ENCODE measurements at places on chromosomes 1 and 21.
A peak's percentile ranks its signal among the peaks of the same experiment; 100 is the strongest.

DNA sequence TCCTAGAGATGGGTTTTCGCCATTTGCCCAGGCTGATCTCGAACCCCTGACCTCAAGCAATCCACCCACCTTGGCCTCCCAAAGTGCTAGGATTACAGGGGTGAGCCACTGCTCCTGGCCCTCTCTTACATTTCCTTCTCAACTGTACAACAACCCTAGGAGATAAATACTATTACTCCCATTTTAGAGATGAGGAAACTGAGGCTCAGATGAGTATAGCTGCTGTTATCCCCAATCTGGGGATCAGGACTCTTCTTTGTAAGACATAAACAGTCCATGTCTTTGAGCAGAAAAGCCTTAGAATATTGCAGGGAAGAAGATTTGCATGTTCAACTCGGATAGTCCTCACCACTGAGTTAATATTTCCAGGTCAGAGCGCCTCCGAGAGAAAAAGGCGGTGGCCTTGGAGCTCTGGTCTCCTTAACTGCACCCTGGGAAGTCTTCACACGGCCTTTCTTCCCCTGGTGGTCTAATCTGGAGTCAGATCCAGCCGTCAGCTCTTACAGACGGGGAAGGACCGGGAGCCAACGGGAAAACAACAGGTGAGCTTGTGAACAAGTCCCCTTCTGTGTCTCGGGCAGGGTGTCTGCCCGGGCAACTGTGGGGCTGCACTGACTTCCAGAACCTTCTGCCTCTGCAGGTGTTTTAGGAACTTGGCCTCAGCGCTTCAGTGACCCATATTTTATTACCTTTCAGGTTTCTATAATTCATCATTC, 5.9 kb upstream of the OLIG1 start:
- DNase-seq, result no peak

DNA sequence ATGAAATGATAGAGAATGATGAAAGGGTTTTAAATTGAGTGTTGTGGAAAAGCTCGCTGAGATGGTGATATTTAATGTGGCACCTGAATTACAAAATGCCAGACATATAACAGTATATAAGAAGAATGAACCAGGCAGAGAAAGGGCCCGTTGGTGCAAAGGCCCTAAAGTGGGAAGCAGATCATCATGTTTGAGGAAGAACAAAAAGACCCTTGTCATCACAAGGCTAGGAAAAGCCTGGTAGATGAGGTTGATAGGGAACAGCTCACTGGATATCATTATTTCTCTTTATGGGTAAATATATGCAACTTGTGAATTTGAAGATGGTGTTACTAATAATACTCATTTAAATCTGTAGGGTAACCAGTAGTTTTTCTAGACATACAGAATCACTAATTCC, 11.0 kb downstream of the RAP1A start:
- DNase-seq, result no peak

GRCh38 chr1:55775007-55775406, 559.8 kb upstream of the USP24 start:
- no peak for DNase-seq

- no peak for DNase-seq
Measured at GRCh38 chr1:197787056-197787455, 11.8 kb upstream of the DENND1B start.

- no peak for DNase-seq
Measured at GRCh38 chr1:89657886-89658285, 25.0 kb downstream of the LRRC8C start.

DNA sequence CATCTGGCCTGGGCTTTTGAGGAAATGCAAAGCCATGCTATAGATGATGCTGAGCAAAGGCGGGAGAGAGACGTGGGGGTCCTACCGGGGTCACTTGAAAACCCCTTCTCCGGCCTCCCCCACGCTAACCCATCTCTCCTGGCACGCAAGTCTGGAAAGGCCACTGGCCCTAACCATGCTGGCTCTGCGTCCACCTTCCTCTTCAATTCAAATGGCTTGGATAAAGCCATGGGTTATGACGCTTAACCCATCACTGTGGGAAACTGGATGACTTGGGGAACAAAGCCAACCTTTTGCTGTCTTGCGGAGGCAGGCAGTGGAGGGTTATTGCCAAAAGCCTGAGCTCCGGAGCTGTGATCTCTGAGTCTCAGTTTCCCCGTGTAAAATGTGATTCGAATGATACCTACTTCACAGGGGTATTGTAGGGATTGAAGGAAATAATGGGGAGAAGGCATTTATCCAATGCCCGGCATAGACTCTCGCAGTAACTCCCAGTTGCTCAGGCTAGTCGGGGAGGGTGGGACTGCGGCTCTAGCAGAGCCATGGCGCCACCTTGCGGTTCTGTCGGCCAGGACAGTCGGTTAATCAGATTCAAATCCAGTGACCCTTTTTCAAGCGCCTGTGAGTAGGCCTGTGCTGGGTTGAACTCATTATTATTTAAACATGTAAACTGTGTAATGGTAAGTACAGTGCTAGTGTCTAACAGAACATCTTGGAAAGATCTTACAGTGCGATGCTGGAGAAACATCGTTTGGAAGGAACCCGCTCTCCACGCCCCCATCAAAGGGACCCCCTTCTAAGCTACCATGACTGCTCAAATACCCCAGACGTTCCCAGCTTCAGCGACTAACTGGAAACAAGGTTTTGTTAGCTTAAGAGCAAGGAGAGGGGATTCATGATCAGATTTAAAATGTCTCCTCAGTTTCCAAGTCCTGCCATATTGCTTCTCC, 20.3 kb downstream of the NEK2 start:
- DNase-seq, result peak; percentile 94

DNA sequence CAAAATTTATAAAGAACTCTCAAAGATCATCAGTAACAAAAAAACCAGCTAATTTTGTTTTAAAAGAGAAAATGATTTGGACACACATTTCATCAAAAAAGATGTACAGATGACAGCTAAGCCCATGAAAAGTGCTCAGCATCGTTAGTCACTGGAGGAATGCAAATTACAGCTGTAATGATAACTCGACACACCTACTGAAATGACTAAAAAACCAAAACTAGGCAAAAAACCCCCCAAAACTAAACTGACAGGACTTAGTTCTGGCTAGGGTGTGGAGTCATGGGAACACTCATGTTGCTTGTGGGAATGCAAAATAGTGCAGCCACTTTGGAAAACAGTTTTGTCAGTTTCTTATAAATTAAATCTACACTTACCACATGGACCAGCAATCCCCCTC, 59.5 kb downstream of the CNIH3 start:
- DNase-seq, result no peak

DNA sequence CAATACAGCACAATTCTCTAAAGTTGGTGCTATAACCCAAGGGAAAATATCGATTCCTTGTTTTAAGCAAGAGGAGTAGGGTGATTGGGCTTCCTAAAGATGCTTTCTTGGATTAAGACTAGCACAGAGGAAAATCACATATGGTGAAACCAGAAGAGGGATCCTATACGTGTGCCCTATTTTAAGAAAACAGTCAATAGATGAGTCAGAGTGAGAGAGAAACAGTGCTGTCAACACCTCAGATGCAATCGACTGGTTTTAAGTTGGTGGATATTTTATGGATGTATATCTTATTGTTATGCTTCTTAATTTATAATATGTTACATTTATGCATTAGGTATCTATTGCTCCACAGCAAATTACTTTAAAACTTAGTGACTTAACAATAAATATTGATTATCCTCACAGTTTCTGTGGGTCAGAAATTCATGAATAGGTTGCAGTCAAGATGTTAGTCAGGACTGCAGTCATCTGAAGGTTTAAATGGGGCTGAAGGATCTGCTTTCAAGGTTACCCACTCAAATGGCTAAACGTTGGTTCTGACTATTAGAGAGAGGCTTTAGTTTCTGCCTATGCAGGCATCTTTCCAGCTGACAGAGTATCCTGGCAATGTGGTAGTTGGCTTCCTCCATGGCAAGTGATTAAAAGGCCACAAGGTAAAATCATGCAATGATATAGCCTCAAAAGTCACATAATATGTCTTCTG, 61.6 kb upstream of the DEPDC1 start:
- DNase-seq, result no peak

DNA sequence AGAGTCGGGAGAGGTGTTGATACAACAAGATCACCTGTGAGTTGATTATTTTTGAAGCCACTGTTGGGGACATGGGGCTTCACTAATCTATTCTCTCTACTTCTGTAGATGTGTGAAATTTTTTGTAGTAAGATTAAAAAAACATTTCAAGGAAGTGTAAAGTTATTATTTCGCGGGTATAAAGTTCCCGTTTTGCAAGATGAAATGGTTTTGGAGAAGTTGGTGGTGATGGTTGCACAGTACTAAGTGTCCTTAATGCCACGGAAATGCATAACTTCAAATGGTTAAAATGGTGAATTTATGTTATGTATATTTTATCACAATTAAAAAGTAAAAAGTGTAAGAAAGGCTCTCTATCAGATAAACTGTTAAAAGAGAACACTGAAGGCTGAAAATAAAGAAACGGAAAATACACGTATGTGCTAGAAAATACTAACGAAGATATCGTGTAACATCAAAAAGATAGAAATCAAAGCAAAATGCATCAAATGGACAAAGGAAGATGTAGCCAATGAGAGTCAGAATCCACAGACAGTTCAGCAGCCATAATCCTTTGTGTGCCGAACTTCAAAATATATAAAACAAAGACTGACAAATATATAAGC, 2.9 kb upstream of the ITGB2 start:
- DNase-seq, result no peak

All from sigmoid colon (tissue), 7 donors.